ENCODE measurements at places on chromosomes 1 and 21.
A peak's percentile ranks its signal among the peaks of the same experiment; 100 is the strongest.

- no peak for DNase-seq
Observed at GRCh38 chr1:176989754-176990153, 174.8 kb downstream of the ASTN1 start.

- peak; percentile 74 for DNase-seq
Observed at GRCh38 chr1:71881611-71882010, 400.7 kb downstream of the NEGR1 start.

- DNase-seq = no peak
Observed at GRCh38 chr1:205188098-205188497, 23.4 kb downstream of the DSTYK start.

DNA sequence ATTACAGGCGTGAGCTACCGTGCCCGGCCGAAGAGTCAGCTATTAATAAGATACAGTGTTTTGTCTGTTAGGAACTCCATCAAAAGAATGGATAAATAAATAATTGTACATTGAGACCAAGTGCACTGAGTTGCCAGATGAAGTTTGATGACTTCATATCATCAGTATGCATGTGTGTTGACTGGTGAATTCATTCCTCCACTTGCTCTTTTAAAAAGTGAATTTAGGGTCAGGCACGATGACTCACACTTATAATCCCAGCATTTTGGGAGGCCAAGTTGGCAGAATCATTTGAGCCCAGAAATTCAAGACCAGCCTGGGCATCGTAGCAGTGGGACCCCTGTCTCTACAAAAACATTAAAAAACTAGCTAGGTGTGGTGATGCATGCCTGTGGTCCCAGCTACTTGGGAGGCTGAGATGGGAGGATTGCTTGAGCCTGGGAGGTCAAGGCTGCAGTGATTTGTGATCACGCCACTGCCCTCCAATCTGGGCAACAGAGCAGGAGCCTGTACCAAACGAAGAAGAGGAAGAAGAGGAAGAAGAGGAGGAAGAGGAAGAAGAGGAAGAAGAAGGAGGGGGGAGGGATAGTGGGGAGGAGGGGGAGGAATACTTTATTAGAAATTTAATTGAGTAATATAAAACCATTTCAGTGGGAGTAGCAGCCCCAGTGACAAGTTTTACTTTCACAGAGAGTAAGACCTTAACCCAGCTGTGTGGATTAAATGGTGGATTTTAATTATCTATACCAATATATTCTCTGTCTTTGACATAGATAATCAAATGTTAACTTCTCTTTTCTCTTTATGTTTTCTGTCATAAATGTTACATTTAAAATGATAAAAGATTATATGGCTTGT is 74.9 kb downstream of the CCDC18 start:
- DNase-seq = no peak

GRCh38 chr1:230282157-230282556 is 144.0 kb downstream of the PGBD5 start:
- DNase-seq = no peak

- DNase-seq = no peak
Observed at GRCh38 chr1:197773856-197774255, 1.4 kb downstream of the DENND1B start.

DNA sequence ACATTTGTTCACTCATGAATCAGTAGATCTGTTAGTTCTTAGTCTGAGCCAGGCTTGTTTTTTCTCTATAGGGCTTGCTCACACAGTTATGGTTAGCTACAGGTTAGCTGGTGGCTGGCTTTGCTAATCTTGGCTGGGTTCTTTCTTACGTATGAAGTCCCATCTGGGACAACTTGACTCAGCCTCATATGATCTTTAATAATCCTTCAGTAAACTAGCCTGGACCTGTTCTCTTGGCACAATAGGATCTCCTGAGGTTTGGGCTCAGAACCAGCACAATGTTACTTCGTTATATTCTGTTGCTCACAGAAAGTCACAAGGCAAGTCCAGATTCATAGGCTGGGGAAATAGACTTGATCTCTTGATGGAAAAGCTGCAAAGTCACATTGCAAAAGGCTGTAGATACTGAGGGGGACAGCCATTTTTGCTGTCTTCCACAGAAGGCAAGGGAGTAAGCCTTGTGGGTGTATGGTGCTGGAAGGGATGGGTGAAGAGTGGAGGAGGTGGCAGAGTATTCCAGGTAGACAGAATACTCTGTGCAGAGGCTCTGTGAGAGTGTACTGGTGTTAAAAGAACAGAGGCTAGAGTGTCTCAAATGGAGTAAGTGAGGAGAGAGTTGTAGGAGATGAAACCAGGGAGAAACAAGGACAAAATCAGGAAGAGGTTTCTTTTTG is 24.4 kb downstream of the EFCAB7 start:
- no peak for DNase-seq

- no peak for DNase-seq
Observed at GRCh38 chr1:76029331-76029730, 45.2 kb upstream of the ST6GALNAC3 start.

DNA sequence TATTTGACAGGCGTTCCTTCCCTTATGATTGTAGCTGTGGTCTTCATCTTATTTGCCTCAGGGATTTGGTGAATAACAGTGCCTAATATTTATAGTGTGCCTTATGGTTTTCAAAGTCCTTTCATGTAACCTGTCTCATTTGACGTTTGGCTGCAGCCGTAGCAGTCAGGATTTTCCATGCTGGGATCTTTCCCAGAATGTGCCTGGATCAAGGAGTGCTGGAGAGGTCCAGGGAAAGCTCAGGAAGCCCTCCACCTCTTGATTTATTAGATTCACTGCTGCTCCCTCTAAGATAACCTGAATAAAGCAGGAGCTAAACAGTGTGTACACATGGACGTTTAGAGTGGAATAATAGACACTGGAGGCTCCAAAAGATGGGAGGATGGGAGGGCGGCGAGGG is 5.2 kb downstream of the C1orf21 start:
- DNase-seq = no peak

DNA sequence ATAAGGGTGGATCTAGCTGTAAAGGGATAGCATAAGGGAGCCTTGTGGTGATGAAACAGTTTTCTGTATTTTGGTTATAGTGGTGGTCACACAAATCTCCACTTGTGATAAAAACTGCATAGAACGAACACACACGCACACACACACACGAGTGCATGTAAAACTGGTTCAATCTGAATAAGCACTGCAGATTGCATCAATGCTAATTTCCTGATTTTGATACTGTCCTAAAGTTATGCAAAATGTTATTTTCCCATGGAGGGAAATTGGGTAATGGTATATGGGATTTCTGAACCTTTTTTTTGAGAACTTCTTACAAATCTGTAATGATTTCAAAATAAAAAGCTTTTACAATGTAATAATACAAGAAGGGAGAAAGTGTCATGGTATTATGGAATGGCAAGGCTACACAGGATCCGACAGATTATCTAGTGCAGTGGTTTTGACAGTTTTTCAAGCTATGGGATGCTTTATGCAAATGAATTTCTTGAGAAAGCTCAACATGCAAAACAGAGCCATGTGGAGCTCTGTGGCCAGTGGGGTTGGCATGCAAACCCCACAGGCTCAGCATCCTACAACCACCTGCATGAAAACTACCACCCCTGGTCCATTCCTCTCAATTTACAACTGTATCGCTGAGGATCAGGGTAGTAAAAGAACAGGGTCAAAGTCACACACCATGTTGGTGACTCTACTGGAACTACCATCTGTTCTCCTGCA is 18.8 kb downstream of the SLC41A1 start:
- no peak for DNase-seq

GRCh38 chr21:41651830-41652229 is 115.0 kb downstream of the RIPK4 start:
- no peak for DNase-seq

GRCh38 chr1:206497363-206497762 is 10.0 kb upstream of the RASSF5 start:
- no peak for DNase-seq

DNA sequence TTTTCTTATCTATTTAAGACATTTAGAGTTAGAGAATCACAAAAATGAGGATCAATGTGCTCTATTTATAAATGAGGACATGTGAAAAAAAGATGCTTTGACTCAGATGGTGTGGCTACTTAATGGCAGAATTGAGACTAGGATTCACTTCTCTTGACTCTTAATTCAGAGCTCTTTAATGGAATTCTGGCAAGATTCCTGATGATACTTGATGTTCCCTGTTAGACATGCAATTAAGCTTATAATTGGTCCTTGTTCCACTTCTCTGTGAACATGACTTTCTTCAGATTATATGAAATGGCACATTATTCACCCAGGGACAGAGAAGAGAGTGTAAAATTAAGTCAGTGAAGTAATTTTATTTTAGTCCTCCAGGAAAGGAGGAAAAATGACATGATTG is 165.3 kb downstream of the LRRC7 start:
- peak; percentile 66 for DNase-seq

- DNase-seq = peak; percentile 48
Observed at GRCh38 chr1:60510162-60510561, 436.6 kb upstream of the C1orf87 start.

DNA sequence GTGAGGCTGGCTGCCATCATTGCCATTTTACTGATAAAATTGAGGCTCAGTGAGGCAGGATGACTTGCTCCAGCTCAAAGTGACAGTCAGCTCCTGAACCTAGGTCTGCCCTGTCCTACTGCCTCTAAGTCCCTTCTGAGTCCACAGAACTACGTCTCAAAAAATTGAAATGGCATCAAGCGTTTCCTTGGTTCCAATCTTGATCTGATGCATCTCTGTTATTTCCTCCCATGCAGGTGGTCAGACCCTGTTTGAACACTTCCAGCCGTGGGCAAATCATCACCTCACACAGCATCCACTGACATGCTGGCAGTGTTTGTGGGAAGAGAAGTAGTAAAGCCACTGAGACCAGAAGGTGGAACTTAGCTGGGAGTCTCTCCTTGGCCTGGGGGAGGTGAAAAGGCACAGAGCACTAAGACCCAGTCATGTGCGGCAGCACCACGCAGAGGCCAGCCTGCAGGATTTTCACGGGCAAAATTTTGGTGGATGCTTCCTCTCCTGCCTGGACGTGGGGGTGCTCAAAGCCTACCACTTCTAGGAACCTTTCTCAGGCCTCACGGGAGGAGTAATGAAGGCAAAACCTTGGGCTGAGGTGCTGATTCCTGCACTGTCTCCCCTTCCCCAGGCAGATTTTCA is 7.8 kb upstream of the CPLANE2 start:
- no peak for DNase-seq

DNA sequence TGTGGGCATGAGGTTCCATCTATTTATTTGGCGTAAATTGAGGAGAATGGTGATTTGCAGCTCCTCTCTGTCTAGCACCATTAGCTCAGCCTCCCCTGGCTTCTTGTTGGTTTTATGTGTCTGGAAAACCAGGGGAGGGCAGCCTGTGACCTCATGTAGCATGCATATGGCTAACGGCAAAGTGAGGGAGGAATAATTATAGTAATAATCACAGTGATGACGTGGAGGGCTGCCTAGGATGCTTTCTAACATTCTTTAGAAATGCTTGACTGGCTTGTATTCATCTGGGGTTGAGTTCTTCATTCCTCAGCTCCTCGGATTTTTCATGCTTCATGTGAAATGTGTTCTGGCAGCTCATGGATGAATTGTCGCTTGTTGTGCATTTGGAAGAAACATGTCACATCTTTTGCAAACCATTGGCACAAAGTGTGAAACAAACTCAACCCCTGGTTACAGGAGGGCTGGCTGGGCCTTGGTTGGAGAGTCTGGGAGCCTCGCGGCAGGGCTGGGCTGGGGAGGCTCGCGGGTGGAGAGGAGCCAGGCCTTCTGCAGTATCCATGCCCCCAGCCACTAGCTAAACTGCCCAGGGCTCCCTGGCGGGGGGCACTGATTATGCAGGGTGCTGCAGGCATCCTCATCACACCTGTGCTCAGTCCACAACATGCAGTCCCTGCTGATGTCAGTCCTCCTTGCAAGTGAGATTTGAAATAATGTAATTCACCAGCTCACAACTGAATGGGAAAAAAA is 149.6 kb downstream of the DISC1 start:
- DNase-seq = peak; percentile 89

GRCh38 chr1:39954324-39954869 is 548 bp upstream of the MFSD2A start:
- no peak for DNase-seq

DNA sequence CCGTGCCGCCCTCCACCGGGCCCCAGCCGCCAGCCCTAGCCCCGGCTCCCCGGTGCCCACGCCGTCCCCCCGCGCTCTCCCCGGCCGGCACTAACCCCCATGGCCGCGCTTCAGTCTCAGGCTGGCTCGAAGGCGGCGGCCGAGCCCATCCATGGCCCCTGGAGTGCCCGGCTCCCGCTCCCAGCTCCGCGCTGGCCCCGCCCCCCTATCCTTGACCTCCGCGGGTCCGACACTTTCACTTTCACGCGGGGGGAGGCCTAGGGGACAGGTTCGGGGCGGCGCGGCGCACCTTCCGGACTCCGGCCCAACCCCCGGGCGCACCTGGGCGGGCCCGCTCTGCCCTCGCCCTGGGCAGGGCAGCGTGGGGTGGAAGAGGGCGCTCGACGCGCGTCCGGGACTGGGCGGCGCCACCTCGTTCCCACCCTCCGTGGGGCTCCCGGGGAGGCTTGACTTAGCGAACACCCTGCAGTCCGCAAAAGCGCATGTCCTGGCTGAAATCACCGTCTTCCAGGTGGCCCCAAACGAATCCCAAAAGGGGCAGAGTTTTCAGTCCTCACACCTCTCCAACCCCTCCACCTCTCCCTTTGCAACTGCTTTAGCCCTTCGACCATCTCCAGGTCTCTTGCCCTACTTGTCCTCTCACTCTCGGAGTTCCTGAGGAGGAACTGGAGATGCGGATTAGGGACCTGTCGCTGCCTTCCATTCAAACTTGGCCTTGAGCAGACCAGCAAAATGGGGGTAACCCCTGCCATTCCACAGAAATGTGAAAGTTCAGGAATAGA is 3.9 kb upstream of the DENND2D start:
- DNase-seq = no peak

DNA sequence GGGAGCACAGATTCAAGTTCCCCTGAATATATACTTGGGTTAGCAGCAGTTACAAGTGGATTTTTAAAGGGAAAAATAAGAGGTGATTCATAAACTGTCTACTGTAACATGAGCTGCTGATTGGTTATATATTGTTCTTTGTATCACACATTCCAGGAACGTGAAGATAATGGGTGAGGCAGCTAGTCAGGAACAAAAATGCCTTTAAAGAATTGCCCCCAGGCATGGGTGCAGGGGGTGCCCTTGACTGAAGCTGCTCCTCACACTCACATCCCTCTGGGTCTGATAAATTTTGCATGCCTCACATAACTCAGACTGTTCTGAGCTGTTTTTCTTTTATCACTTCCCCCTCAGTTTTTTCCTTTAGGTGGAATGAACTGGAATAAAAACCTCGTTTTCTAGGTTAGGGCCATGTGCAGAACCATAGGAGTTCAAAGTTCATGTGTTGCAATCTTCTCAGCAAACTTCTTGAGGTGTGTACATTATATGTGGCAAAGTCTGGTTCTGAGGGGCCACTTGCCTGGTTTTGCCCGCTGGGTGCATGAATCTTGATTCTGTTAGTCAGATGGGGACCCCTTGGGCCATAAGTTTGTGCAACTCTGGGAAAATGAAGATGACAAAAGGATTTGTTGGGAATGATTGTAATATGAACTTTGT is 21.1 kb downstream of the TBX19 start:
- DNase-seq = peak; percentile 85

- peak; percentile 26 for DNase-seq
Observed at GRCh38 chr1:110003747-110004428, 19.3 kb downstream of the AHCYL1 start.

Measured in foreskin melanocyte (primary cell).